Adipocyte (in vitro differentiated cells): ENCODE measurements at places on chromosomes 1 and 21.

GRCh38 chr1:228058949-228059633, 23.4 kb upstream of the ARF1 start:
- no peak for DNase-seq

- DNase-seq, result no peak
Measured at GRCh38 chr1:112027696-112028095, 38.2 kb upstream of the KCND3 start.

GRCh38 chr1:184060316-184060715, 8.8 kb downstream of the TSEN15 start:
- peak; percentile 78 for DNase-seq

DNA sequence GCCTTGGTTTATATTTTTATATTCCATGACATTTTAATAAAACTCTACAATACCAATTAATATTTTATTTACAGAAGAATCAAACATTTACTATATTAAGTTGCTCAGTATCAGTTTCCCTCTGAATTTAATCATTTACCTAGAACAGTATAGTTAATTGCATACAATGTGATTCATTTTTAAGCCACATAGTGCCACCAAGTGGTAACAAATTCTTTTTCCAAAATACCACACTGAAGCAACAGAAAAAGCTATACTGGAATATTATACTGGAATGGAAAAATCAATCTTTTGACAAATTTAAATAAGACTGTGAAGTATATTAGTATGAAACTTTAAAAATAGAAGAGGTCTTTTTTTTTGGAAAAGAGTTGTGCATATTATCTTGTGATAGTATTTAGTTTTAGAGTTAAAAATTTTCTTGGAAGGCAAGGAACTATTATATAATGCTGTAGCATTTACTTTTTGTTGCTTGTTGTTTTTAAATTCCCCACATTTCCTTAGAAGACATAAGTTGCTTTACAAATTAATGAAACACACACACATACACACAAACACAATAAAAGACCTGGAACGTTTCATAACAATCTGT, 57.3 kb downstream of the ZNF644 start:
- DNase-seq, result peak; percentile 49

DNA sequence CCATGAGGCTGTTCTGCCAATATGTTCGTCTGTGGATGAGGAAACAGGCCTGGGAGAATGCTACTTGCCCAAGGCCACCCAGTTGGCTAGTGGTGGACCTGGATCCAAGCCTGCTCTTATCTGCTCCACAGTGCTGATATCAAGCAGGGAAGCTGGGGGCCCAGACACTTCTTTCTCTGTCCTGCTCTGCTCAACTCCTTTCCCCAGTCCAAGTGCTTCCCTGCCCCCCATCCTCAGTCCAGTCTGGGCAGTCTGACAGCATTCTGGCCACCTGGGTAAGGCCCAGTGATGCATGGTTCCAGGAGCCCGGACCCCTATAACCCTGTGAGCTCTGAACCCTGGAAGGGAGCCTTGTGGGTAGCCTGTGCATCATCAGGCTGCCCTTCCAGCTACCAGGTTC, 4.2 kb upstream of the PAQR7 start:
- no peak for DNase-seq

DNA sequence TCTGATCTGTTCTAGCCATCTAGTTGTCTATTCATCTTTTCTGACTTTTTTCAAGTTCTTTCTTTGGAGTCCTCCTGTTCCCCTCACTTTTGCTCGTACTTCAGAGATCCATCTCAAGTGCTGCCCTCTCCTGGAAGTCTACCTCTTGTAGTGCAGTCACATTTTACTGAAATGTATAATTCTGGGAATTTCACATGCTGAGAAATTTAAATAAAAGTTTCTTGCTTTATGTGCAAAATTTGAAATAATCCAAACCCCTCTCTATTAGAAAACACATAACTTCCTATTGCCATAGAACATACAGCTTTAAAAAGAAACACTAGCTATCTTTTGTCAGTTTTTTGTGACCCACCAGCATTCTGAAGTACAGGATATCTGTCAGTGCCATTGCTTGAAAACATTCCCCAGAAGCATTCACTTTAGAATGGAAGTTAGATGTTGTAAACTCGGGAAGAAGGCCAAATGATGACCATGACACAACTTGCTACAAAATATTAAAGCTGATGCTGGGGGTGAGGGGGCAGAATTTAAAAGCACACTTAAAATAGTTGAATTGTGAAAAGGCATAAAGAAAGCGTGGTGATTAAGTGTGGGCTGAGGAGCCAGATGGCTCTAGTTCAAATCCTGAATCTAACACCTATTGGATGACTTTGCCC, 22.0 kb downstream of the RLF start:
- peak; percentile 26 for DNase-seq

DNA sequence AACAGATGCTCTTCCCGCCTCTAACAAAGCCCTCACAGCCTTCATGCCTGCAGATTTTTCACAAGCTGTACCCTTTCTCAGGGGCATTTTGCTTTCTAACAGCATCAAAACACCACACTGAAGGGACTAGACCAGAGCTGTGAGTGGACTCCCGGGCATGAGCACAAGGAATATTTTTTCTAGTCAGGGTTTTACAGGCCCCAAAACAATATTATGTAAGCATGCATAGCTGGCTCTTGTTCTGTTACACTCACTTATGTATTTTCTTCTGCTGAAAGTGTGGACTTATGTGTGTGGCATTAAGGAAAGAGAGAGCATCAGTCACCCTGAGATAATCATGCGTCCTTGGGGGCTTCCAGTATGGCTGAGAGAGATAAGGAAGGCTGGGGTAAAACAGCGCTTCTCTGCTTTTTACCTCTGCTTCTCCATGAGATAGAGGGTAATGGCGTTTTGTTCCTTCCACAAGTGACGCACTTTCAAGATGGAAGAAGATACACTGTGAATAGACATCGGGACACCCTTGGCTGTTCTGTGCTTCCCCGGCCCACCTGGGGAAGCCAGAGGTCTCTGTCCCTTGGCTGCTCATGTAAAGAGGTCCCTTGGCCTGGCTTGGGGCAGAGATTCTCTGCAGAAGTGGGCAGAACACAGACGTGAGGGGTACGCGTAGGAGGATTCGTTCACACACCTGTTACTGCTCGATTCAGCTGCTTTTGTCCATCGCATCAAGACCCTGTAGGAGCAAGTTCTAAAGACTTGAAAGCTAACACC, 266.7 kb upstream of the RAB4A start:
- no peak for DNase-seq

DNA sequence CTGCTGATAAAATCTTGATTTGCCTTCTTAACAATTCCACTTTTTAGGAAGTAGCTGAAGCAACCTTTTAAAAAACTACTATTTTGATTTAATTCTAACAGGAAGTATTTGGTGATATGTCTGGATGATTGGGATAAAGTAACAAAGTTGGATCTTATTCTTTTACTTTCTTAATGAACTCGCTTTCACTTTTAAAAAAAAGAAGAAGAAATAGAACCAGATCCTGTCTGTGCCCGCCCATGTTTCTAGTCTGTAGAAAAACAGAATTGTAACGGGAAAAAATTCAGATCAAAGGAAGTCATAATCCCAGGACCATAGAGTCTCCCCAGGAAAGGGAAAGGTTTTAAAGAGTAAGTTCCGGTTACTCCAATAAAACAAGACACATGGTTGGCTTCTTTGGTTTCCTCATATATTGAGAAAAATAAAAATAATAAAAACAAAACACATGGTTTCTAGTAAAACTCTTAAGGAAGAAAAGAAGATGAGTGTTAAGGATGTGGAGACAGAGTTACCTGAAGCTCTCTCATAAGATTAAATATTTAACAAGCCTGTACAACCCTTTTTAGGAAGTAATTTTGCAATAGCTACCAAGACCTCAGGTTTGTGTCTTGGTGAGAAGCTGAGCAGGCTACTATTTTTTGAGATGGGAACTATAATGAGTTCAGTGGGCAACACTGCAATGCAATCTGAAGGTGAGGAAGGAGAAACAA, 4.9 kb downstream of the CD48 start:
- no peak for DNase-seq

DNA sequence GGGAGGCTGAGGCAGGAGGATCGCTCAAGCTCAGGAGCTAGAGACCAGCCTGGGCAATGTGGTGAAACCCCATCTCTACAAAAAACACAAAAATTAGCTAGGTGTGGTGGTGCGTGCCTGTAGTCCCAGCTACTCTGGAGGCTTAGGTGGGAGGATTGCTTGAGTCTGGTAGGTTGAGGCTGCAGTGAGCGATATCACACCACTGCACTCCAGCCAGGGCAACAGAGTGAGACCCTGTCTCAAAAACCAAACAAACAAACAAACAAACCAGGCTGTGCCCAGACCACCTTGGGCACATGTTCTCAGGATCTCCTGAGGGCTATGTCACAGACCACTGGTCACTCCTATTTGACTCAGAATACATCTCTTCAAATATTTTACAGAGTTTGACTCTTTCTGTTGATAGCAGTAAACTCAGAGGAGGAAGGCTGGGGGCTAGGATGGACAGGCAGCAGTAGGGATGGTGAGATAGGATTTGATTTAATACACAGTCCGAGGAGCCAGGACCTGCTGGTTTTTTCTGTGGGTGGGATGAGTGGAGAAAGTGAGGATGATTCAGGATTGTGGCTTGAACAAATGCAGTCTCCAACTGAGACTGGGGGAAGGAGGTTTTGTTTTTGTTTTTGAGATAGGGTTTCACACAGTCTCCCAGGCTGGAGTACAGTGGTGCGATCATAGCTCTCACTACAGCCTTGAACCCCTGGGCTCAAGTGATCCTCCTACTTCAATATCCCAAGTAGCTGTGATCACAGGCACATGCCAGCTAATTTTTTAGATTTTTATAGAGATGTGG, 46.5 kb downstream of the OLFML3 start:
- no peak for DNase-seq

- no peak for DNase-seq
Measured at GRCh38 chr1:209749670-209750323, 6.1 kb upstream of the TRAF3IP3 start.

DNA sequence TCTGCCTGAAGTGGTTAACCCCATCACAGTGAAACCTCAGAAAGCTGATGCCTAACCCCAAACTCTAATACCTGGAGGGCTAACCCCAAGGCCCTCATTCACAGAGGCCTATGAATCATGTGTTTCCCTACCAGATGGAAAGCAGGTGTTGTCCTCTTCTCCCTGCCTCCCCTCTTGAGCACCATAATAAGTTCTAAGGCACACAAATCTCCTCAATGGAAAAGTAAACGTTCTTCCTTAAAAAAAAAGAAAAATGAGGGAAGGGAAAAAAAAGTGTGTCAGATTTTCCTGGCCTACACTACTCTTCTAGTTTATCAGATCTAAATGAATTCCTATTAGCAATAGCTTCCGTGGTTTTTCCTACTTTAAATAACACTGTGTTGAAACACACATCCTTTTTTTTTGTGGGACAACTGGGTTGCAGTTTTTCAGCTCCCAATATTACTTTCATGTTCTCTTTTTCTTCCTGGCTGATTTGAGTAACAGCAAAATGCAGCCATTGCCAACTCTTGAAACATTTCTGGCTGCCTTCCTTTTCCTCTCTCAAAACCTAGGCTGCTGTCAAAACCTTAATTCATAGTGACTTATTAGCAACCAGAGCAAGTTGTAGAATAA, 43.2 kb downstream of the SLC44A3 start:
- DNase-seq, result peak; percentile 70

DNA sequence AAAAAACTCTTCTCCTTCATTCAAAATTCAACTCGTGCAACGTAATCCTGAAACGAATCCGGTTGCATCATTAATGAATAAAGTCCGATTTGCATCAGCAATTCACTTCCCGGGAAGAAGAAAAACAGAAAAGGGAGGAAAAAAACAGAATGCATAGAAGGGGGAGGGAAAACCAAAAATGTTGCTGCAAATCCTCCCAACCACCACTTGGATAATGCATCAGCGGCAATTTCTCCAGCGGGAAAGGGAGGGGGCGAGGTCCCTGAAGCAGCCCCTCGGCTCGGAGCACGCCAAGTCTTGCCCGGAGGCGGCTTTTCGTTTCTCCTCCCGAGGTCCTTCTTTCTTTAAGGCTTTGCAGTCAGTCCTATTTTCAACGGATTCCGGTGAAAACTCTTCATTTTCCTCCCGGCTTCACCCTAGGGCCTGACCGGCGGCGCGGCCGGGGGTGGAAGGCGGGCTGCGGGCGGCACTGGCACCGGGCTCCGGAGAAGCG, 723 bp downstream of the CDC42BPA start:
- peak; percentile 83 for DNase-seq

GRCh38 chr1:79235301-79236002, 228.9 kb upstream of the ADGRL4 start:
- DNase-seq, result peak; percentile 30

DNA sequence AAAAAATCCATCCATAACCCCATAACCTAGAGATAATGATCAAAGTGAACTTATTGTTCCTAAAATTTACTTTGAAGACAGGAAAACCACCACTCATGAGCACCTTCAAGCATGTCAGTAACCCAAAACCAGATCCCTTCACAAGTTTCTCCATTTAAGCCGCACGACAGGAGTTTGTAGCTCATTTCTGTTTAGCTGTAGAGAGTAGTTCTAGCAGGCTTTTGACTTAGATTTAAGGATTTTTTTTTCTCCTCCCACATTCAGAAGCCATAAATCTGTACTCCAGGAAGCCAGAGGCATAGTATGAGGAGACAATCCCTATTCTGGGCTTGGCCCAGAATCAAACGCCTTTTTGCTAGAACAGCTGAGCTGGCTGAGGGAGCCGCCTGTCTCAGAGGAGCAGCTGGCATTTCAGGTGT, 25.6 kb downstream of the TOMM20 start:
- DNase-seq, result no peak

DNA sequence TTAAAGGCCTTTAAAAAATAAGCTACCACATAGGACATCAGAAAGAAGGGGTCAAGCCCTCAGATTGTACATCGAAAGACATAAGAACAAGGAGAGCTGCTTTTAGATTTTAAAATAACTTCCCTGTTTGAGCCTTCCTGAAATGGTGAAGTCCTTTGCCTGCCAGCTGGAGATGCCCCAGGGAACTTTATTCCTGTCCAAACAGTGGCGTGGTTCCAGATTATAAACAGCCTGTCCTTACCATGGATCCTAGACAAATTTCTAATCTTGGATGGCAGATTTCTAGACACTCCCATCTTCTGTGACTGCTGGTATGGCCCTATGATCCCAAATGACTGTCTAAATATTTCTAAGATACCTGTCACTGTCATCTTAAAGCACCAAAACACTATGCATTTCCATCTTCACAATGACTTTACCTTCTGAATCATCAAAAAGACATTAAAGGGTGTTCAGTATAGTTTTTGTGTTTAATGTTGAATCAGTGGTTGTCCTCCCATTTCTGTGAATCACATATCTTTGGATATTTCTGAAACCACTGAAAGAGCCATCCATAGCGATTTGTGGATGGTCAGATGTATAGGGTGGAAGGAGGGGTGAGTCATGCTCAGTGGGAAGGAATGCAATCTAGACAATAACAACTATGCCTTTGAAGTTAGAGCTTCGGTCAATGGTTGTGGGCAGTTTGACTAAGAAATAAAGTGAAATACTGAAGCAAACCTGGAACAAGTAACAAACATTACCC, 23.2 kb downstream of the ILDR2 start:
- DNase-seq, result peak; percentile 14

GRCh38 chr1:235317168-235317567, 10.8 kb downstream of the ARID4B start:
- peak; percentile 14 for DNase-seq

DNA sequence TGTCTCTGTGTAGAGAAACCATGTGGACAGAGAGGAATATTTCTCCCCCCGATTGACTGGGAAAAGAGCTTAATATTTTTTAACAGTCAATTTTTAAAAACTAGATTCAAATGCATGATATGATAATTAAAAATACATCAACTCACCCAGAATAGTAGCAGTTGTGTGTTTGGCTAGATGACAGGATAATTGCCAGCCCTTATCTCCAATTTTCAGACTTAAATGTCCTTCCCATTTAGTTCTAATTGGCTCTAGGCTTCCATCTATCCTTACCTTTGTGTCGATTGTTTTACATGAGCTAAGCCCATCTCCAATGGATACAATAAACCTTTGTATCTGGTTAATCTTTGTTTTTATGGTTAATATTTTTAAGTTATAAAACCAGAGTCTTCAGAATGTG, 23.9 kb upstream of the KIAA0040 start:
- no peak for DNase-seq
